Astrocyte (in vitro differentiated cells and primary cell): ENCODE measurements at places on chromosomes 11 and 22.

GRCh38 chr22:44955102-44955501, 54.7 kb downstream of the PHF21B start:
- DNase-seq, result no peak

DNA sequence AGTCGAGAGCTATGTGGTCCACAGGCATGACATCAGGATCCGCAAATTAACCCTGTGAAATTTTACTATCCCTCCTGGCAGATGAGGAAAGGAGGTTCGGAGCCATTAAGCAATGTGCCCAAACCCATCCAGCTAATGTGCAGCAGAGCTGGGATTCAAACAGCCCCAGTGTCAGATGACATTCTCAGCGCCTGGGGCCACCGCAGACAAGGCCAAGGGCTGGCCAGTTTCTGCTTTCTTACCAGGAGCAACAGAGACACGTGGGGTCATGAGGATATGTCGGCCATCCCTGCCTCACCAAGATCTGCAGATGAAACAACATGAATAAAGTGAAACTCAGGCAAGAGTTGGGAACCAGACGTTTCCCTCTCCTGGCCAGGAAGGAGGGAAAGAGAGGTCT, 110.2 kb downstream of the TENM4 start:
- DNase-seq, result no peak

GRCh38 chr11:83695046-83695445, 408.9 kb upstream of the CCDC90B start:
- no peak for DNase-seq

DNA sequence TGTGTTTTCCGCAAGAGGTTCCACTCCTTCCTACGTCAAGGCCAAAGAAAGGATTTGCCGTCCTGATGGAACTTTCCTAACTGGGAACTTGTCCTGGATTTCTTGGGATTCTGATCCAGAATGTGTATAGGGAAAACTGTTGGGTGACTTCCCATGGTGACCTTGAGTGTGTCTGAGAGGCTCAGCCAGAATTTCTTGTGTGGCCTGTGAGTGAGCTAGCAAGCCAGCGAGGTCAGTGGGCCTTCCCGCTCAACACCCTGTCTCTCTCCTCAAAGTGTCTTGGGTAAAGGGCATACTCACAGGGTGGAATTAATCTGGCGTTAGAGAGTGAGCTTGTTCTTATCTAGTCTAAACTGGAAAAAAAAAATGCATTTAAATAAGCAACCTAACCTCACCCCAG, 20.4 kb downstream of the ZNRF3 start:
- no peak for DNase-seq

DNA sequence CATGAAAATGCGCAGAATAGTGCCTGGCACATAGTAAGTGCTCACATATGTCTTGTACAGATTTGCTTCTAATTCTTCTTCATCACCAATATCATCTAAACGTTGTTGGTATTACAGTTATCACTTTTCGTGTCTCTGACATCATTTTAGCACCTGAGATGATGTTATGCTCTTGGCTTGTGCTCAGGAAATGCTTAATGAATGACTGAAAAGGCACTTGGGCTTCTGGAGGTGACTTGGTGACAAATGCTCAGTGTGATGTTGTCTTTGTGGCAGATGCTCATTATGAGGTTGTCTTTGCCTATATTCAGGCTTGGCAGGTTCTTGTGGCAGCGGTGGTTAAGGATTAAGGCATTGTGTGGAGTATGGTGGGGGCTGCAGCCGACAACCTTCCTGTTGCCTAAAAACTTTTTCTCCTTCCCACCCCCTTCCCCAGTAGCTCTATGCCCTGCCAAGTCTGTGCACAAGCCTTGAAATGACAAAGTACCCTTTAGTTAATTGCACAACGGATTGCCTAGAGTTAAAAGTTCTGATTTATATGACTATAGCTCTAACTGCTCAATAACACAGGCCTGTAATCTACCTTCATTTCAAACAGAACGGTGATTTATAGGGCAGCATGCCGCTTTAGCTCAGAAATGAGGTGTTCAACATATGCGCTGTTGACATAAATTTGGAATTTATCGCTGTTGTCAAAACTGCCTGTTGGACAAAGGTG, 82.5 kb downstream of the ZBTB16 start:
- DNase-seq, result no peak

DNA sequence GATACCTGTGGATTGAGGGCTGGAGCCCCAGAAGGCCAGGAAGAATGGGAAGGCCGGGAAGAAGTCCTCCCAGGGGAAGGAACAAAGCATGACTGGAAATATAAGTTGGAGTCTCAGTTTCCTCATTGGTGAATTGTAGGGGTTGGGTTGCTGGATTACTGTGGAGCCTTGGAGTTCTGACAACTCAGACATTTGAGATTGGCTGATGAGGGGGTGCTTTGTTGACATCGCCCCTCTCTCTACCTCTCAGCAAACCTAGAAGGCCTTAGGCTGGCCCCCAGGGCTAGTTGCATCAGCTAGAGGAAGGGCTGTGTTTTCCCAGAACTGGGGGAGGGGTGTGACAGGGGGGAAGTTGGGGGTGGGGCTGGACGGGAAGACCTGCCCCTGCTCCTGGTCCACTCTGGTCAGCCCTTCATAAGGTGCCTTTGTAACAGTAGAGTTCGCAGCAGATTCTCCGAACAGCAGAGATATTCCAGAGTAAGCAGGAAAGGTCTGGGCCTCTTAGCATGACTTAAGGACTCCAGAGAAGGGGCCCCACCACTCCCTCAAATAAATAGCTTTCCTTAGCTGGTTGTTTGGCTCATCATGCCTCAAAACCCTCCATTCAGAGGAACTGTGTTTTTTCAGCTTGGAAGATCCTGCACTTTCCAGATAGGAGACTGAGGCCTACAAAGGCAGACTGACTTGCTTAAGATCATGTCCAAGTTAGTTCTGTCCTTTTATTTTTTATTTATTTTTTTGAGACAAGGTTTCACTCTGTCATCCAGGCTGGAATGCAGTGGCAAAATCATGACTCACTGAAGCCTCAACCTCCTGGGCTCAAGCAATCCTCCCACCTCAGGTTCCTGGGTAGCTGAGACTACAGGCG, 12.5 kb upstream of the THRSP start:
- DNase-seq, result peak; percentile 68

DNA sequence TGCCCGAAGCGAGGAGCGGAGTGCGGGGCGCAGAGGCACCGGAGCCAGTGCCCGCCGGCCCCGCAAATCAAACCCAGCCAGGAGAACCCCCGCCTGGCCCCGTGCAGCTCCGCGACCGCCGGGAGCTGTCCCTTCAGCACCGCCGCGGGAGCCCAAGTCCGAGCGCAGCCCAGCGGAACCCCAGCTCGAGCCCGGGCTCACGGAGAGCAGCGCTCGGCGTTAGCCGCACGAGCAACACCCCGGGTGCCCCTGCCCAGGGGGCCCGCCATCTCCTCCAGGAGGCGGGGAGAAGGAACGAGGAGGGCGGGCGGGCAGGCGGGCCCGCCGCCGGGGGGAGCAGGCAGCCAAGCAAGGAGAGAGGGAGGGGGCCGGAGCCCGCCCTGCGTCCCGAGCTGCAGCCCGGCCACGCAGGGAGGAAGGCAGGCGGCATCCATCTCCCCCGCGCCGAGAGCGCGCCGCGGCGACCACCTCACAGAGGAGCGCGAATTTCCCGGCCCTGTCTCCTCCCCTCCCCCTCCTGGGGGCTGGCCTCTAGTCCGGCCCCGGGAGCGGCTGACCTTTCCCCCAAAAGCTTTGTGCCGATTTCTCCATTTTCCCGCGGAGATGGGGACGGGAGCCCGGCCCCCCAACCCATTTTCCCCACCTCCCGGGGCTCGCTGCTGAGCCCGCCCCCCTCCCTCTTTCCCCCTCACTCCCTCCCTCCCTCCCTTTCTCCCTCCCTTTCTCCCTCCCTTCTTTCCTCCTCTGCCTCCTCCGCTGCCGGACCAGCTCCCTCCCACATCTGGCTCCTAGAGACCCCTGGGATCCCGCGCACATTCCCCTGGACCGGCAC, 621 bp downstream of the KCNC1 start:
- peak; percentile 64 for DNase-seq

DNA sequence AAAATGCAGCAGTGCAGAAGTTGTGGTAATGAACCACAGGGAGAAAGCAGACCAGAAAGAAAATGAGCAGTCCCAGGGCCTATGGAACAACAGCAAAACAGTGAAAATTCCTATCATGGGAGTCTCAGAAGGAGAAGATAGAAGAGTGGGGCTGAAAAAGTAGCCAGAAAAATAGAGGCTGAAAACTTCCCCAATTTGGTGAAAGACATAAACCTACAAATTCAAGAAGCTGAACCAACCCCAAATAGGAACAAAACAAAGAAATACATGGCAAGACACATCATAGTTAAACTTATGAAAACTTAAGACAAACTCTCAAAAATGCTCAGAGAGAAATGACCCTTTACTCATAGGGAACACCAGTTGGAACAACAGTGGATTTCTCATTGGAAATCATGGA, 11.4 kb downstream of the FGF19 start:
- DNase-seq, result no peak

GRCh38 chr11:29518389-29519174, 498.2 kb downstream of the KCNA4 start:
- DNase-seq, result no peak

DNA sequence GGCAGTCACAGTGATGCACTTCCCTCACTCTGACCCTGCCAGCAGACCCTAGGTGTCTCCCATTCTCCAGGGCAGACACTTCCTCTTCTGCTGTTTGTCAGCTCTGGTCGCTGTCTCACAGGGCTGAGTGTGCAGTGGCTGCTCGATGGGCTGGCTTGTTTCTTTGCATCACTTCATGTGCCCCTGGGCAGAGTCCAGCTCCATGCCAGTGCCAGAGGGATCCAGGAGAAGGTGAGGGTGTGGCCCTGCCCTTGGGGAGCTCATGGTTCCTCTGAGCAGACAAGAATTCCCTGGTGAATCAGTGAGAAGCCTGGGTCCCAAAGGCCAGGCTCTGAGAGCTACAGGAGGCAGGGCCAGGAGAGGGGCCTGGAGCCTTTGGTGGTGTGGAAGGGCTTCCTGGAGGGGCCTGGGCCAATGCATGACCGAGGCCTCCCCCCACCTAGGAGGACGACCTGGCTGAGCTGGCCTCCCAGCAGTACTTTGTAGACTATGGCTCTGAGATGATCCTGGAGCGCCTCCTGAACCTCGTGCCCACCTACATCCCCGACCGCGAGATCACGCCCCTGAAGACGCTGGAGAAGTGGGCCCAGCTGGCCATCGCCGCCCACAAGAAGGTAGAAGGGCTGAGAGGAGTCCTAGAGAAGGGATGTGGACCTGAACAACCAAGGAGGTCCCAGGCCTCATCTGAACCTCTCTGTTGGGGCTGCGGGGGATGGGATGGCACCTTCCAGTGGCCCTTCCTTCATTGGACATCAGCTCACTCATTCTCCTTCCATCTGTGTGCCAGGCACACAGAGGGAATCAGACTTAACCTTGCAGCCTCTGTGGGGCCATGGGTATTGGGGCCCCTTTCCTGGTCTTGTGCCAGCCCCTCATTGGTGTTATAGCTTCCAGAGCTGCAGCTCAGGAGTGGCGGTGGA, 66.1 kb downstream of the MYO7A start:
- DNase-seq, result no peak

GRCh38 chr11:68942751-68943271, 38.0 kb downstream of the MRGPRD start:
- peak; percentile 65 for DNase-seq

- DNase-seq, result peak; percentile 94
These were observed 24.9 kb downstream of the EIF3F start for GRCh38 chr11:8011981-8012444.

- peak; percentile 88 for DNase-seq
These were observed 16.0 kb upstream of the PHLDA2 start for GRCh38 chr11:2945031-2945756.

DNA sequence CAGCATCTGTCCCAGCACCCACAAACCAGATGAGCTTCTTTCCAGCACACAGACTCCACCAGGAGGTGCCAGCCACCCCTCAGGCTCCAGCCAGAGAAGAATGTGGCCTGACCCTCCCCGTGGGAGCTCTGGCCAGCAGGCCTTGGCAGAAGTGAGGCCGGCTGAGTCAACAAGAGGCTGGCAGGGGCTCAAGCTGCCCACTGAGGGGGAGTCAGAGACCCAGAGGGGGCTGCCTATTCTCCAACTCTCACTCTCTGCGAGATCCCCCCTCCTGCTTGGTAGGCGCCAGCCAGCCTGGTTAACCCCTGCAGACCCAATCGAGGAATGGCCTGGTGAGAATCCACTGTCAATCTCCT, 10.6 kb upstream of the CDC42EP1 start:
- DNase-seq, result peak; percentile 60

GRCh38 chr11:125264100-125265022, 99.8 kb downstream of the PKNOX2 start:
- no peak for DNase-seq

GRCh38 chr11:2513441-2513840, 68.6 kb downstream of the KCNQ1 start:
- no peak for DNase-seq

DNA sequence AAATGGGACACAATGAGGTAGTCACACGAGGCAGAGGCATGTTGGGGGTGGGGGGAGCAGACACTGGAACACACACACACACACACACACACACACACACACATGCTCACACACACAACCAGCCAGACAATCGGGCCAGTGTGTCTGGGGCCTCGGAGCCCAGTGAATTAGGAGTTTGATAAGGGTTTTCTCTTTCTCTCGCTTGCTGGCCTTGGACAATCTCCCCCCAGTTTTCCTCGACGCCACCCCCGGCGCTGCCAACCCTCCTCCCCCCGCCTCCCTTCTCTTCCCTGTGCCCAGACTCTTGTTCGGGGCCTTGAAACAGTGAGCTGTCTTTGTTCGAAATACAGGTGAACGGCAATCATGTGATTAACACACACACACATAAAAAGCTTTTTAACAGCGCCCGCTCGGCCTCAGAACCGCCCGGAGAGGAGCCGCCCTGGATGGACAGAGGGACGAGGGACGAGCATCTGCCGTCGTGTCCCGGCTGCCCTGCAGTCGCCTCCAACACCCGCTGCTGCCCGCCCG, 1.5 kb upstream of the SOX10 start:
- no peak for DNase-seq

GRCh38 chr11:116339306-116340098, 433.3 kb downstream of the BUD13 start:
- DNase-seq, result no peak

DNA sequence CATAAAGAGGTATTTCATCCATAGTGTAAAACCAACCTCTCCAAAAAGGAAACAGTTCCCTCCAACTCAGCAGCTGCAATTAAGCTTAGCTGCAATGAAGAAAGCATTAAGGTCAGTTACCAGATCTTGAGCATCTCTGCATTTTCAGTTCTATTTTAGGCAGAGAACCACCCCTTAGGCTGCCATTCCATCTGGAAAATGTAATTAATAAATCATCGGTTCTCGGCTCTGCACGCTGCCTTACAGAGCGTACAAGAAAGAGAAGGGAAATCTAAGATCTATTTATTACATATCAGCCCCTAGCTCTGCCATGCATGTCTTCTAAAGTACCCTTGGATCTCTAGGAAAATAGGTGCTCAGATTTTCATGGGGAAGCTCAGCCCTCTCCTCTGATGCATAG, 71.5 kb downstream of the RCN1 start:
- no peak for DNase-seq
